ENCODE measurements at places on chromosomes 3 and 15. TPM values are rescaled to one million over a fixed set of nuclear protein-coding genes. Genes with fewer than 3 reads are reported as not detected.

DNA sequence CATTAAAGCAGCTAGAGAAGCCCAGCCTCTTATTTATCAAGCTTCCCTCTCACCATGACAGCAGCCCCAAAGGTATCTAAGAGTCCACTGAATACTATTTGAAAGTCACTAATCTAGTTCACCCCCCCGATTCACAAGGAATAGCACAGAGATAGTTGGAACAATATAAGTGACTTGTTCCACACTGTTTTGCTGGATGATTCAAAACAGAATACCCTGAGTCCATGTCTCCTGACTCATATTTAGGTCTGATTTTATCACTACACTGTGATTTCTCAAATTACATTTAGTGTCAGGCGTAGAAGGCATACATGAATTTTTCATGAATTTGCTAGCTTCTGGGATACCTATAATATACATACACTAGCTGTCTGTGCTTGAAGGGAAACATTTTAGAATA, 18.7 kb upstream of the EOGT start:
- no peak for DNase-seq

ESYT3 gene
- total RNA-seq: 5.3 TPM

- DNase-seq: no peak
Observed at GRCh38 chr15:28888302-28888894, 2.6 kb downstream of the APBA2 start.

CHRNA5 gene
- 0.76 TPM for total RNA-seq

DNA sequence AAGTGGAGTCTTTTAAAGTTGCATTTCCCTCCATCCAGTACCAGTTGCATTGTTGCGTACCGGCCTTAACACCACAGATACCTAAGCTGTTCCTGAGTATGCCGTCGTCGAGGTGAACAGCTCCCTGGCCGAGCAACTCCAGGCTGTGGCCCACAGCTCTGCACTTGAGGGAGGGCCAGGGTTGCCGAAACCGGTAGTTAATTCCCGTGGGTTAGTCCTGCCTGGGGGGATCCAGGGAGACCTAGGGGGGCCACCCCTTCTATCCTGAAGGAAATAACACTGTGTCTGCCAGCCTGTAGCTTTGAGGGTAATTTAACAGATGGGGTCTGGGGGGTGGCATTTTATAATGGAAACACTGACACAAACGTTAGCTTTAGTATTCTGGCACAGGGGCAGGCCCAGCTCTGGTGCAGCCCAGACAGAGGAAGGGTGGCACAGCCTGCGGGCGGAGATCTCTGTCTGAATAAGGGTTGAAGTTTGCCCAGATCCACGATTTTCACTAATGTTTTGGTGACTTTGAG, 60.8 kb downstream of the RGMA start:
- peak; percentile 64 for DNase-seq

DNA sequence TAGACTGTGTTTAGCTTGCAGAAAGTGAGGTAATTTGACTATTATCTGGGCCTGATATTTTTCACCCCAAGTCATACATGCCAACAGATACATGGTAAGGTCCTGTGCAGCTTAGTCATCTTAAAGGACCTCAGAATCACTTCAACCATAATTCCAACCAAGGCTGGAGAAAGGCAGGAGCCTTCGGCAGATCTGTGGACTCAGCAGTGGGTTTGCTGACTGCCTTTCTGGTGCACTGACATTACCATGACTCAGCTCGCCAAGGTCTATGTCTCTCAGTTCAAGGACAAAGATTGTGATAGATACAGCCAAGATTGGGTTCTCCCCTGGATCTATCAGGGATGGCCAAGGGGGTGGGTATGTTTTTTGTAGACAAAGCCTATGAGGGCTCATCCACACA, 32.7 kb downstream of the LYZL4 start:
- DNase-seq: no peak

CCR8 gene
- total RNA-seq: 0.19 TPM

GRCh38 chr3:152365126-152365525, 96.4 kb downstream of the MBNL1 start:
- DNase-seq: no peak

PLCH1 gene
- total RNA-seq: 9.6 TPM

GRCh38 chr3:124920718-124921117, 13.8 kb downstream of the MUC13 start:
- DNase-seq: no peak

- no peak for DNase-seq
Observed at GRCh38 chr3:167740961-167741587, 5.6 kb downstream of the SERPINI1 start.

- DNase-seq: no peak
Observed at GRCh38 chr3:121155028-121155427, 247.0 kb downstream of the STXBP5L start.

- no peak for DNase-seq
Observed at GRCh38 chr15:78537266-78537905, 2.9 kb upstream of the PSMA4 start.

GRCh38 chr3:99919694-99920093, 102.0 kb downstream of the CMSS1 start:
- DNase-seq: no peak

GRCh38 chr3:145754605-145755289, 406.2 kb downstream of the PLOD2 start:
- DNase-seq: peak; percentile 80
